ENCODE measurements at places on chromosomes 13 and 19.

- DNase-seq = no peak
Measured at GRCh38 chr13:23447927-23448326, 14.4 kb upstream of the SACS start.

DNA sequence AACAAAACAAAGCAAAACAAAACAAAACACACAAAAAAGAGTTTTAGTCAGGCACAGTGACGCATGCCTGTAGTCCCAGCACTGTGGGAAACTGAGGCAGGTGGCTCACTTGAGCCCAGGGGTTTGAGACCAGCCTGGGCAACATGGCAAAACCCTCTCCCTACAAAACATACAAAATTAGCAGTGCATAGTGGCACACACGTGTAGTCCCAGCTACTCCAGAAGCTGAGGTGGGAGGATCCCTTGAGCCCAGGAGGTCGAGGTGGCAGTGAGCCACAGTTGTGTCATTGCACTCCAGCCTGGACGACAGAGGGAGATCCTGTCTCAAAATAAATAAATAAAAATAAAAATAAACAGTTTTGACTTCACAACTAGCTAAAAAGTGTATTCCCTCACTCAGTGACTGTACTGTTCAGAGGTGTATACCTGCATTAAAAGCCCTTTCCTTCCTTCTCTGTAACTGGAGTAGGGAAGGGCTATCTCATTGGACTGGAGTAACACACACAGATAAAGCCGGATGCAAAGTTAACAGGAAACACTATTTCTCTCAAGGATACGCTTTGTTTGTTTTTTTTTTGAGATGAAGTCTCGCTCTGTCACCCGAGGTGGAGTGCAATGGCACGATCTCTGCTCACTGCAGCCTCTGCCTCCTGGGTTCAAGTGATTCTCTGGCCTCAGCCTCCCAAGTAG lies 3.7 kb upstream of the BAX start:
- no peak for DNase-seq

- DNase-seq = no peak
Measured at GRCh38 chr19:50877338-50877737, 4.1 kb downstream of the KLK2 start.

DNA sequence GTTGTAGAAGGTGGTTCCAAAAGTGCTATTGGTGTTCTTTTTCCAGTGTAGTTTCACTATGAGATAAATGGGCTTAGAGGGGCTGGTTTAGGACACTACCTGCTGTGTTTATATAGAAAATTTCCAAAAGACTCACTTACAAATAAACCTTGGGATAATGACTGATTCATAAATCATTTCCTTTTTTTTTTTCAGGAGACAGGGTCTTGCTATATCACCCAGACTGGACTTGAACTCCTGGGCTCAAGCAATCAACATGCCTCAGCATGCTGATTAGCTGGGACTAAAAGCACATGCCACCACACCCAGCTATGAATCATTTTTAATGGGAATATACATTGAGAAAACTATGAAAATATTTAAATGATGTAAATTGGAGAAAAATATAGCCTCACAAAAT lies 376.6 kb downstream of the PCDH9 start:
- no peak for DNase-seq

- DNase-seq = no peak
Measured at GRCh38 chr13:97004096-97004876, 10.0 kb upstream of the OXGR1 start.
